Left lung (tissue), 14 donors: ENCODE measurements at places on chromosomes 2 and 18.

GRCh38 chr2:20048488-20049448, 2.7 kb downstream of the LAPTM4A start:
- DNase-seq: no peak

DNA sequence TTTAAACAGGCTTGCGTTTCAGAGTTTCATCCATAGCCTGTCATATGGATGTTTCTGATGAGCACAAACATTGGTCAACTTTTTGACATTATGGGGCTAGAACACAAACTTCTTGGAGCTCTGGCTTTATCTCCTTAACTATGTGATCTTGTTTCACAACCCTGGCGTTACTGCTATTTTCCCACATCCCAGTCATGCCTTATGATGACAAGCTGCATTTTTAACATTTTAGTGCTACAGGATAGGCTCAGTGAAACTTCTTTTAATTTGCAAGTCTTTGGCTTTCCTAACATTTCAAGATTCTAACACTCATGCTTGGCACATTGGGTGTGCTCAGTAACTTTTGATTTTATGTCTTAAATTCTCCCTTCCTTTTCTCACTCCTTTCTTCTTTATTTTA, 21.0 kb upstream of the PDE1A start:
- DNase-seq: no peak

- DNase-seq: no peak
Measured at GRCh38 chr18:39845106-39845505, 2109.9 kb upstream of the PIK3C3 start.

- no peak for DNase-seq
Measured at GRCh38 chr2:212893216-212893615, 258.2 kb downstream of the IKZF2 start.

- DNase-seq: no peak
Measured at GRCh38 chr2:197927994-197928393, 123.6 kb downstream of the PLCL1 start.

DNA sequence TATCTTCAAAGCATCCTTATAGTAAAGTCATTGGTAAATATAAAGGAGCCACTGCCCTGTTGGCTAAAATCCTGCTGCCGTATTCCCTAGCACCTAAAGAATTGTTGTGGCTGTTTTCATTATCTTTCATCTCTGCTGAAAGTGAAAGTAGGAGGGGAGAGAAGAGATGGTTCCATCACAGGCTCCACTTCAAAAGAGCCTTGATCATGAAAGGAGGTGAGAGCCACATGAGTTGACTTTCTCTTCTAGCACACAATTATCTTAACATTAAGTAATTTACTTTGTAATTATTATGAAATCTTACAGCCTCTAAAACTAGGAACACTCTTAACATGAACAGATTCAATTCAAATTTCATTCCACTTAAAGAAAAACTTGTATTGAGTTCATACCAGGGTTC, 1050.9 kb upstream of the LRRTM1 start:
- DNase-seq: no peak

DNA sequence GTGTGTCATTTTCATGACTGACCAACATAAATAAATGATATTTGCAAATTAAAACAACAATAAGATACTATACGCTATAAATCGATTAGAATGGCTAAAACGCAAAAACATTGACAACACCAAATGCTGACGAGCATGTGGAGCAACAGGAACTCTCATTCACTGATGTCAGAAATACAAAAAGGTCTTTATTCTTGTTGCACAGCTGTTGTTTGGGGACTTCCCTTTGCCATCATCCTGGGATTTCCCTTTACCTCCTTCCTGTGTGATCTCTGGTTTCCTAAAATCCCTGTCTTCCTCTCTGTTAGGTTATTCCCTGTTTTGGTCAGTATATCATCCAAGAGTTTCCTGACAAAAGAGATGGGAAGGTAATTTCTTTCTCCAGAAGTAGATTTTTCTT, 66.0 kb downstream of the NOL10 start:
- no peak for DNase-seq

GRCh38 chr2:120622159-120622869, 113.4 kb upstream of the GLI2 start:
- no peak for DNase-seq

DNA sequence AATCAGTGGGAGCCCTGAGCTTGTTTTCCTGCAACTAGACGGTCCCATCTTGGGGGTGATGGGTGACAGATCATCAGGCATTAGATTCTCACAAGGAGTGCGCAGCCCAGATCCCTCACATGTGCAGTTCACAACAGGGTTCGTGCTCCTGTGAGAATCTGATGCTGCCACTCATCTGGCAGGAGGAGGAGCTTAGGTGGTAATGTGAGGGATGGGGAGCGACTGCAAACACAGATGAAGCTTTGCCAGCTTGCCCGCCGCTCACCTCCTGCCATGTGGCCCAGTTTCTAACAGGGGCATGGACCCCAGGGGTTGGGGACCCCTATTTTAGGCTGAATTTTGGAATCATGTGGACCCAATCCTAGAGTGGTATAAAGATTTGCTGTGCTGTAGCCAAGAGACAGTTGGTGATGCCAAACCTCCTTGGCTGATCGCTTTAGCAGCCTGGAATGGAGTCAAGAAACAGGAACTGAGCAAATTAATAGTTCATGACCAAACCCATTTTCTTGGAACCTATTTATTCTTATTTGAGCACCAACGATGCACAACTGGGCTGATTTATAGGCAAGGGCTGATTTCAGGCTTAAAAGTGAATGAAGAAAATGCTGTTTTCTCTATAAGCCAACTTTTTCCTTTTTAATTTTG, 25.7 kb downstream of the LPIN1 start:
- DNase-seq: no peak

DNA sequence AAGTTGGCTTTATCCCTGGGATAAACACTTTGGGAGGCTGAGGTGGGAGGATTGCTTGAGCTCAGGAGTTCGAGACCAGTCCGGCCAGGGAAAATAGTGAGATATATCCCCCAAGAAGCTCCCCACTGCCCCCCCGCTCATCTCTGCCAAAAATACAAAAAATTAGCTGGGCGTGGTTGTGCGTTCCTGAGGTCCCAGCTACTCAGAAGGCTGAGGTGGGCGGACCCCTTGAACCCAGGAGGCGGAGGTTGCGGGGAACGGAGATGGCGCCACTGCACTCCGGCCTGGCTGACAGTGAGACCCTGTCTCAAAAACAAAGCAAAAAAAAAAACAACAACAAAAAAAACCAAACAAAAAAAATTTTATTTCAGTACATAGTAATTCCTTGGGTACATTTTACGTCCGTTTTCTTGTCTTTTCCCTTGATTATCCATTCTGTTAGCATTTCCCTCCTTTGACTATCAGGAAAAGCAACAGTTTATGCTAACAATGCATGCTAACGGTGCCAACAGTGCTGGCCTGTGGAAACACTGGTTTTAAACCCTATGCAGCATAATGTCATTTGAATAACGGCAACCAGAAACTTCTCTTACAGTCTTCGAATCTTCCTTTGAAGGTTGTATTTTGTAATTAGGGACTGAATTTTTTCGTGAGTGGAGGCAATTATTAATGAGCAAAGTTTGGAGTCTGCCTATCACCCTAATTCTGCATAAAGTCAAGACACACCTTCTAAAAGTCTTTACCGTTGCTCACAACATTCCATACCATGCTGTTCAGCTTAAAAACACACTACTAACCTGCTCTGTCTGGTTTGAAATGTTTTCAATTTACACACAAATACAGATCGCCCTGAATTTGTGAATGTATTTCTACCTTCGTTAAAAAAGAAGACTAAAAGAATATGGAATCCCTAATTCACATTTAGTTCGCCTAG, 721 bp upstream of the MIB1 start:
- DNase-seq: no peak

DNA sequence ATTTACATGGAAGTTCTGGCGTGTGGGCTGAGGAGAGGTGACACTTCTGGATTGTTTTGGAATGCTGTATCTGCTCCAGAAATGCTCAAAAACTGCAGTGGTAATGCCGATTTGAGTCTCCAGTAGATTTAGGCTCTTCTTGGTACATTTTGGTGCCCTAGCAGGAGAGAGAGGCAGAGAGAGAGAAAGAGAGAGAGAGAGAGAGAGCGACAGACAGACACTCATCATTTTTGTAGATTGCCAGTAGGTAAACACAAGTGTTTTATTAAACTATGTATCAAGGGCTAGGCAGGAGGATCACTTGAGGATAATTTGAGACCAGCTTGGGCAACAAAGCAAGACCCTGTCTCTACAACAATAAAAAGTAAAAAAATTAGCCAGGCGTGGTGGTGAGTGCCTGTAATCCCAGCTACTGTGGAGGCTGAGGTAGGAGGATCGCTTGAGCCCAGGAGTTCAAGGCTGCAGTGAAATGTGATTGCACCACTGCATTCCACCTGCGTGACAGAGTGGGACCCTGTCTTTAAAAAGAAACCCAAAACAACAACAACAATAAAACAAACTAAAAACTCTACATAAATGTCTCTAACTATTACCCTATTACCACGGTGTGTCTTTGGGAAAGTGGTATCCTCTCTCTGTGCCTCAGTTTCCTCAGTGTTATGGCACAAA, 60.2 kb downstream of the GATA6 start:
- DNase-seq: no peak

DNA sequence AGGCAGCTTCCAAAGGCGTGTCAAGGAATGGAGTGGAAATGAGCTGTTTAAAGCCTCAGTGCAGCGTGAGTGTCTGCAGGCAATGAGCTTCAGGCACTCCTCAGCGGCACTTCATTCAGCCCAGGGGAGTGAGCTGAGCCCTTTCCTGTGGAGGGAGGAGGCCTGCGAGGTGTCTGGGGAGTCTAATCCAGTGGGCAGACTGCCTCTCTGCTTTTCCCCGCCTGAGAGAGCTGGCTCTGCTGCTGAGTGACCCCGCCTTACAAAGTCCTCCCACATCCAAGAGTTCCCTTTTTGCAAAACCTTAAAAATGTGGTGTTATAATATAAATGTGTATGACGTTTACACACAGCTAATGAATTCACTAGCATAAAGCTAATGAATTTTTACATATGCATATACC, 7.0 kb upstream of the LDLRAD4 start:
- no peak for DNase-seq

DNA sequence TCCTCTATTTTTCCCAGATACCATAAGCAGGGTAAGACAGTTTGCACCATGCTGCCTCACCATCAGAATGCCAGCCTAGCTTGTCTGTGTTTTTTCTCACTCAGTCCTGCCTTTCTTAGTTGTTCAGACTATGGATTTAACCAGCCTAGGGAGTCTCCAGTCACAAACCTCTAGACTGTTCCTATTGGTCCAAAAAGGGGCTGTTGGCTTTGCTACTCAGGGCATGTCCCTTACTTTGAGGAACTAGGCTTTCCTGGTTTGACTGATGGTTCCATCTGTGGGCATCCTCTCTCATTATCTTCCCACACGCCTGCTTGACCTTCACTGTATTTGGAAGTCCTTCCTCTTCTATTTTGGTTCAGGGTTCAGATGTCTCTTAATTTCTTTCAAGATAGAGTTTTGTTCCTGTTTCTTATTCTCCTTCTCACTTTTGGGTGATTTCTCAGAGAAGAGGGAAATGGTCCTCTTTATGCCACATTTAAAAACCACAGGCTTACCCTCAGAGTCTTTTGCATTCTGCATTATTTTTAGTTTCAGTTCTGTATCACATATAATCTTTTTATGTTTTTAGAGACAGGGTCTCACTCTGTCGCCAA, 31.3 kb upstream of the TMEM131 start:
- no peak for DNase-seq

GRCh38 chr2:143805666-143806065, 676.4 kb downstream of the ARHGAP15 start:
- no peak for DNase-seq
